ENCODE measurements at places on chromosomes 11 and 22.

- DNase-seq, result no peak
Observed at GRCh38 chr11:88119561-88119960, 55.7 kb downstream of the RAB38 start.

DNA sequence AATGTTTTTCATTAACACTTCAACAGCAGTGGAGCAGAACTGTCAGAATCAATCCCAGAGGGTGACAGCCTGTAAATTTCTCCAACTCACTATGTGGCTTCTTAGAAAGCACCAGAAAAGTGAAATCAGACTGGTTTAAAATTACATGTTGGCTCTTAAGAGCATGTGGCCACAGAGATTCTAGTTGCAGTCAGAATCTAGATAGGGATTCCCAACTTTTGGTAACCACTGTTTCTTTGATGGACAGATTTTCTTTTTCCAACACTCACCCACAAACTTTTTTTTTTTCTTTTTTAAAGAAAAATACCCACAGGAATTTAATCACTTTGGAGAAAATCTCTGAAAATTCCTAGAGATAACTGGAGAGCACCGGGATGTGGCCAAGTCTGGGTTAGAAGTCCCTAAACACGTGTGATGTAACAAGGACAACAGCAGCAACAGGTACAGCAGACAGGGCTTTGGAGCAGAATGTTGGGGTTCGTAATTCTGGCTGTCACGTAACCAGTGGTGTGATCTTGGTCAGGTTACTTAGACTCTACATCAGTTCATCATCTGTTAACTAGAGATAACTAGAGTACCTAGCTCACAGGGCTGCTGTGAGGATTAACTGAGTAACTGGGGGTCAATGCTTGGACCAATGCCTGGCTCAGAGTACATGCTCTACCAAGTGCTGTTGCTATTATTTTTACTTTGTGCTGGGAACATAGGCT lies 100.1 kb downstream of the NAT10 start:
- no peak for DNase-seq

DNA sequence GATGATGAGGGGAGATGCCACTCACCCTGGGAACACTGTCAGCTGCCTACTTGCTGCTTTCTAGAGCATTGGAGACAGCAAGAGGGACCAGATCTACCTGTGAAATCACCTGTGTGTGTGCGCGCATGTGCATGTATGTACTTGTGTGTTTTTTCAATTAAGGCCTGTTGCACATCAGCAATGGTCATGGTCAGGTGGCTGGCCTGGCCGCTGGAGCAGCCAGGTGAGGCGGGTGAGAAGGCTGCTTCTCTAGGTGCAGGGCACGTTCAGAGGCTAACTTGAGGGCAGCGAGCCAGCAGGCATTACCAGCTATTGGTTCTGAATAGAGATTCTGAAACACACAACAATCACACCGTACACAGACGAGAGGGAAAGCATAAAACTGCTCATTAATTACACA lies 65.1 kb downstream of the PARVG start:
- no peak for DNase-seq

DNA sequence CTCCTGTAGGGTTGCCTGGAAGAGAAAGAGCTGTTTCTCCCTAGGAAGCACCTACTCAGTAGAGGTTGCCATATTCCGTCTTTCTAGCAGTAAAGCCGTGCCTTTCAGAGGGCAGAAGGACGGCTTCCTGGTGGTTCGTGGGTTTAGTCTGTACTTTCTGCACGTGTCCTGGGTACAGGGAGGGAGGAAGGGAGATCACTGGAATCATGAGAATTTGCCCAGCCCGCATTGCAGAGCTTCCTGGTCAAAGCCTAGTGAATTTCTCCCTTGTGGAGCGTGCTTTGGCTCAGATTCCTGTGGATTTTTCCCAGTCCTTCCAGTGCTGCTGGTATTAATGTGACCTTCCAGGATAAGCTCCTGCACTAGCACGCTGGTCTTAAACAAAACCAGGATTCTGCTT lies 44.9 kb downstream of the GRAMD1B start:
- DNase-seq, result no peak

DNA sequence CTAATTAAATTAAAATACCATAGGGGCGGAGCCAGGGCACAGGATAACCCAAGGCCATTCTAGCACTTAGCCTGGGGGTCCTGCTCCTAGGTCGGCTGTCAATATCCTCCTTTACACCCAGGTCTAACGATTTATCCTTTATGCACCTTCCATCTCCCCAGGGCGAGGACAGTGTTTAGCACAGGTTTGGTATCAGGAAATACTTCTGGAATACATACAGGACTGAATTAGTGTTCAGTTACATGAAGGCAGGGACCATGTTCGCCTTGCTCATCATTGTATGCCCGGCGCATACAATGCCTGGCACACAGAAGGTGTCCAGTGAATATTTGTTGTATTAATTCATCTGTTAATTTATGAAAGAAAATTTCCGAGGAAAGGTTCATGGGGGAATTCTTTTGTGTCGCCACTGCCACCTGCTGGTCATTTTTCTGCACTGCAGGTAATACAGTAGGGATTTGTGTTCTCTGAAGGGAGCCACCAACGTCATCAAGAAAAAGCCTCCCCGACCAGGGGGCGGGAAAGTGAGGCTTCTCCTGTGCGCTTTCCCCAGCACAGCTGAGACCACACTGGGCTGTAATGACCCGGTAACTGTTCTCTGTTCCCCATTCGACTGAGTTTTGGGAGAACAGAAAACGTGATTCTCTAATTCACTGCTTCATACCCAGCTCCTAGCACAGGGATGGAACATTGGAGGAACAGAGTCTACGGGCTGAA lies 68.7 kb upstream of the ASPHD2 start:
- peak; percentile 63 for DNase-seq

- no peak for DNase-seq
Observed at GRCh38 chr11:108524422-108524821, 26.2 kb upstream of the POGLUT3 start.

GRCh38 chr22:25781801-25782200 lies 39.8 kb downstream of the MYO18B start:
- no peak for DNase-seq

- no peak for DNase-seq
Observed at GRCh38 chr11:12754582-12755234, 80.5 kb downstream of the TEAD1 start.

GRCh38 chr11:35241083-35241482 lies 102.1 kb downstream of the CD44 start:
- DNase-seq, result no peak

DNA sequence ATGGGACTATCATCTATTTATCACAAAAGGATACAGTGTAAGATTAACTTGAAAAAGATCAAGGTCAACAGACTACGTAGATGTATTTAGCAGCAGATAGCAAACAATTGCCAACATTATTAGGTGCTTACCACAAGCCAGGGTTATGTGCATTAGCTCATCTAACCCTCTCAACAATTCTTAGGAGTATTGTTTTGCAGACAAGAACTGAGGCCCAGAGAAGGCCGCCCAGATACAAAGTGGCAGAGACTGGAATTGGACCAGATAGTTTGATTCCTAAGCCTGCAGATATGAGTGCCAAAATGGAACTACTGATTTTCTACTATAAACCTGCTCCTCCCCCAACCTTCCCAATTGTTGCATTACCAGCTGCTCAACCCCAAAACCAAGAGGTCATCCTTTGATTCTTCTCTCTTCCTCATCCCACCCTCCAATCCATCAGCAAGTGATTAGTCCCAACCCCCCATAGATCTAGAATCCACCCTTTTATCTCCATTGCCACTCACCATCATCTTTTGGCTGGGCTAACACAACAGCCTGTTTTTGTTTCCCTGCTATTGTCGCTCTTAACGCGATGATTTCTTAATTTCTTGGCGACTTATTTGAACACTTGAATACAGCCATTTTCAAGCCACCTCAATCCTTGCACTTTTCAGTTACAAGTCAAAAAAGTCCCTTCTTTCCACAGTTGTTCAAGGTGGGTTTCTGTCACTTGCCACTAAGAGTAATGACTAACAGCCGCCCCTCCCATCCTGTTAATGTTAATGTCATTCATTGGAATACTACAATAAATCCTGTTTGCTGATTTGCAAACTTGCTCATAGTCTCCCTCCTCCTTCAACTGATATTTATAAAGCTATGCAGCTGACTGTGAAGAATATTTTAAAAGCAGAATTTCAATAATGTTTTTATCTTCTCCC lies 2.7 kb downstream of the TMEM123 start:
- no peak for DNase-seq

- DNase-seq, result no peak
Observed at GRCh38 chr22:29072979-29073617, at the start of gene KREMEN1. Gene KREMEN1, plus strand, starts transcription at chr22:29073035. Its CDS starts 96 bp downstream, at chr22:29073131.

GRCh38 chr11:131353766-131354165 lies 16.6 kb upstream of the NTM start:
- no peak for DNase-seq

DNA sequence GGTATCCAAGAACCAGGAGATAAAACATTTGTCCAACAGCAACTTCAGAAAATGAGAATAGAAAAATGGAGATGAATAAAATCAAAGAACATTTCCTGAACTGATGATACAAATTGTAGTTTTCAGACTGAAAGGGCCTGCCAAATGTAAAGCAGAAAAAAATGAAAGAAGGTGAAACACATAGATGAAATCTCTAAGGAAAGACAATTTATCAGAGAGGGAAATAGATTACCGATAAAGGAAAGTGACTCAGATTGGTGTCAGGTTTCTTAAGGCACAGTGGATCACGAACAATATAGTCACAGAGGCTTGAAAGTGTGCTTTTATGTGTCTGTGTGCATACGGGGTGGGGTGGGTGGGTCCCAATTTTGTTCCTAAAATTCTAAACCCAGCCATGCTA lies 4.1 kb upstream of the STT3A start:
- DNase-seq, result no peak

DNA sequence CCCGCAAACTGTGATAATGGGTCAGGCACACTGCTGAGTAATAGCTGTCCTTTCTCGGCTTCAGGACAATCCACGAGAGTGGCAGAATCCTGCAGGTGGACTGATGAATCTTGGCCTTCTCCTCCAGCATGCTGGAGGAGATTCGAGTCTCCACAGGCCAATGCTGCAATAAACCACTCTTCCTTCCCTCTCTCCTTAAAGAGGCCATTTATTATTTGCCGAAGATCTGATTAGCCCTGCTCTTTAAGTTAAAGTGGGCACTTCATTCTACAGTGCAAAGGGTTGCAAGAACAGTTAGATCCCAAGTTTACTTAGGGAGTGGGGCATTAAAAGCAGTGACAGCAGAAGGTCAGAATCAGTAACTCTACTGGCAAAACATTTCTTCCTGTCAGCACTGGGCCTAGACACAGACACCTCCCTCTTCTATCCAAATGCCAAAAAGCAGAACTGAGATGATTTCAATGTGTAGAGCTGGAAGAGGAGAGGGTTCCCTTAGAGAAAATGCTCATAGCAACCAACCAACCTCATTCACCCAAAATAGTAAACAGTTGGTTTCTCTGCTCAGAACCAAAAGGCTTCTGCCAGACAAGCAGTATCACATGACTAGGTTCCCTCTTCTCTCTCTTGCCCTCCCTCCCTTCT lies 121.7 kb downstream of the SGSM3 start:
- DNase-seq, result no peak

GRCh38 chr22:47692811-47693210 lies 930.4 kb downstream of the TBC1D22A start:
- no peak for DNase-seq

DNA sequence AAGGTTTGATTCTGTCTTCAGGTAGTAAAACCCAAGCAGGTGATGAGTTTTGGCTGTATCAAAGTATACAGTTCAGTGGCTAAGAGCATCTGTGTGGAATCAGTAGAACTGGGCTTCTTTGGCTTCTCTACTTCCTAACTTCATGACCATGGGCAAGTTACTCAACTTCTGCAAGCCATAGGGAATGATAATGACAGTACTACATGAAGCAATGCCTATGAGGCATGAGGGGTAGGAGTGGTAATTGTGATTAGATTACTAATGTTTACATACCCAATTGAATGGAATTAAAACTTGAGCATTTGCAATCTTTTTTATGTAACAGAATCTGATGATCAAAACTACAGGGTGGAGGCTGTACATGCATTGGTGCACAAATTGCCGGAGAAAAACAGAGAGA lies 164.3 kb downstream of the PGR start:
- no peak for DNase-seq

- DNase-seq, result no peak
Observed at GRCh38 chr22:50186761-50187523, 1.2 kb downstream of the TRABD start.

DNA sequence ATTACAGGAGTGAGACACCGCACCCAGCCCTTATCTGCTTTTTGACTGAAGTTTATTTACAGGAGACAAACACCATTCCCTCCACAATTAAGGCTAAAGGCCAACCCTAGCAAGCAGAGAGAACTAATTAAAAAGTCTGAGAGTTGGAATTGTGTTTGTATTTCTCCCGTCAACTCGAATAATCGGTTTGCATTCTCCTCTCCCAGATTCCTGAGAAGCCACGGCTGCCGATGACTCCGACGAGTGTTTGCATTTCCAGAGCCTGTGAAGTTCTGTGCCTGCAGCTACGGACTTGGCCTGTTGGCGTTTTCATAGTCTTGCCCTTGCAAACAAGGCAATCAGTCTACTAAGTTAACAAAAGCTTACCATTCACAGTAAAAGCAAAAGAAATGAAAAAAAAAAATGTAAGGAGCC lies 73.2 kb upstream of the NUP50 start:
- DNase-seq, result no peak

GRCh38 chr11:97092823-97093222 lies 703.0 kb downstream of the JRKL start:
- no peak for DNase-seq

DNA sequence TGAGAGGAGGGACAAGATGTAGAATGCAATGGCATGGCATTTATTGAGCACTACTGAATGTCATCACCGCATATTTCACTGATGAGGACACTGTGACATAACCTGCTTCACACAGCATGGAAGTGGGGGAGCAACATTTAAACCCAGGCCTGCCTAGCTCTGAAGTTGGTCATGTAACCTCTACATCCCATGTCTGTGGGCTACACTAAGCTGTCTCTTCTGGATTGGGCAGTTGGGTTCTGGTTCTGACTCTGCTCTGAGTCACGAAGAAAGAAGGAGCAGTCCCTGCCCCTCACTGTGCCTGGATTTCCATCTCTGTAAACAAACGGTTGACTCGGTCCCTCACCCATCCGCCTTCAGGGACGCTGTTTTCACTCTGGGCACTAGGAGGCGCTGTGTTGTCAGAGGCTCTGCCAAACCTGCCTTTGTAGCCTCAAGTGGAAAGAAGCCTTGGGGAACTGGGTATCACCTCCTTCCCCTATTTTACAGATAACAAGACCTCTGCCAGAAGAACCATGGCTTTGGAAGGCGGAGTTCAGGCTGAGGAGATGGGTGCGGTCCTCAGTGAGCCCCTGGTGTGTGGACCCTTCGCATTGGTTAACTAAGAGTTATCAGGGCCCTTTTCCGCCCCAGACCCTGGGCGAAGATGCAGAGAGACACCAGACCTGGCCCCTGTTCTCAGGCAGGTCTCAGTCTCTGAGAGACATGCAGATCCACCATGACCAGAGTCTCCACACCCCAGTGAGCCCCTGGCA lies 12.7 kb upstream of the ARHGEF17 start:
- no peak for DNase-seq

- no peak for DNase-seq
Observed at GRCh38 chr11:10541561-10541930, 559 bp upstream of the RNF141 start.

DNA sequence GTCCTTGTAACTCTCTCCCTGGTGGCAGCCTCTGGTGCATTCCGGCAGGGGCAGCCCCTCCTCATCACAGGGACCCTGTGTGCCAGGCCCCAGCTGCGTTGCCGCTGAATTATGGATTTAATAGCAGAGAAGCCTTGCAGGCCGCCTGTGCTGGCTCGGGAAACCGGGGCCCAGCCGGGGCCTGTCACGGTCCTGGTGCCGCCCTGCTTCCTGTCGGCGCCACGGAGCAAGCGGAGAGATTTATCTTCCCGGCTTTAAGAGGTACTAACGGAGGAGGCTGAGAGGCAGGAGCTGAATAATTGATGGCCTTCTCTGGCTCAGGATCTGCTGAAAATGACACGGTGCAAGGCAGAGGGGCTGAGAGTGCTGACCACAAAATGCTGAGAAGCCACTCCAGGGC lies 54.0 kb upstream of the CCDC188 start:
- no peak for DNase-seq

Data from NCI-H2171 (cell line).